Activated T-cell treated with anti-CD3 and anti-CD28 coated beads, Interleukin-2, amount 50 U/mL, for 24 hours (primary cell): ENCODE measurements at places on chromosomes 5 and 9.

- no peaks in the 10 kb centered on the region for H3K36me3 ChIP-seq
- no peaks in the 10 kb centered on the region for H3K4me1 ChIP-seq
- H3K27ac ChIP-seq: no peak overlapping the region
- no peaks in the 10 kb centered on the region for H3K27me3 ChIP-seq
- DNase-seq: no peak
Measured at GRCh38 chr5:104859437-104859836, 1296.8 kb upstream of the NUDT12 start.

- H3K27me3 ChIP-seq: no peaks in the 10 kb centered on the region
- H3K4me3 ChIP-seq: peak overlapping the region; percentile 98
- peaks cover 34% of the 10 kb centered on the region for H3K36me3 ChIP-seq
- no peak for DNase-seq
- H3K27ac ChIP-seq: peak overlapping the region; percentile 99
- peaks cover 29% of the 10 kb centered on the region for H3K4me1 ChIP-seq
Measured at GRCh38 chr9:104748359-104749031, 1.0 kb downstream of the NIPSNAP3A start.

DNA sequence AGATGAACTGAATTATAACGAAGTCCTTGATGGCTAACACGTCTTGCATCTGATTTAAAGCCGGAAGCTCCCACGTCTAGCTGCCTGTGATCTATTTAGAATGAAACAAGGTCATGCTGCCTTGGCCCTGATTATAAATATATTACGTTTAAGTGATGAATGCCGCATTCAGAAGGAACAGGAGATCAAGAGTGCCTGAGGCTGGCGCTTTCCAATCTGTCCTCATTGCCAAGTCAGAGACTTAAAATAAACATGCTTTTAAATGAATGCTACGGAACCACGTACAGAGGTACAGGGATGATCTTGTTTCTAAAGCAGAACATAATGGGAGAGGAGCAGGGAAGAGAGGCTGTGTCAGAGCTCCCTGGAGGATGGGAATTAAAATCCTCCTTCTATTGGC, 292.8 kb downstream of the TLE1 start:
- no peaks in the 10 kb centered on the region for H3K36me3 ChIP-seq
- H3K27me3 ChIP-seq: no peaks in the 10 kb centered on the region
- H3K4me3 ChIP-seq: no peak overlapping the region
- no peak overlapping the region for H3K27ac ChIP-seq
- no peak for DNase-seq
- H3K4me1 ChIP-seq: no peaks in the 10 kb centered on the region

- H3K4me1 ChIP-seq: no peaks in the 10 kb centered on the region
- H3K4me3 ChIP-seq: no peak overlapping the region
- no peak overlapping the region for H3K27ac ChIP-seq
Measured at GRCh38 chr9:126459126-126459525, 132.5 kb downstream of the MVB12B start.

GRCh38 chr5:12013351-12013750, 109.1 kb upstream of the CTNND2 start:
- no peak overlapping the region for H3K4me3 ChIP-seq
- no peak overlapping the region for H3K27ac ChIP-seq
- H3K4me1 ChIP-seq: no peaks in the 10 kb centered on the region
- no peaks in the 10 kb centered on the region for H3K27me3 ChIP-seq

- H3K4me3 ChIP-seq: no peak overlapping the region
- no peaks in the 10 kb centered on the region for H3K36me3 ChIP-seq
- peaks cover 34% of the 10 kb centered on the region for H3K4me1 ChIP-seq
- no peak for DNase-seq
- no peak overlapping the region for H3K27ac ChIP-seq
- no peaks in the 10 kb centered on the region for H3K27me3 ChIP-seq
Measured at GRCh38 chr9:4603830-4604229, 58.3 kb upstream of the PLPP6 start.

DNA sequence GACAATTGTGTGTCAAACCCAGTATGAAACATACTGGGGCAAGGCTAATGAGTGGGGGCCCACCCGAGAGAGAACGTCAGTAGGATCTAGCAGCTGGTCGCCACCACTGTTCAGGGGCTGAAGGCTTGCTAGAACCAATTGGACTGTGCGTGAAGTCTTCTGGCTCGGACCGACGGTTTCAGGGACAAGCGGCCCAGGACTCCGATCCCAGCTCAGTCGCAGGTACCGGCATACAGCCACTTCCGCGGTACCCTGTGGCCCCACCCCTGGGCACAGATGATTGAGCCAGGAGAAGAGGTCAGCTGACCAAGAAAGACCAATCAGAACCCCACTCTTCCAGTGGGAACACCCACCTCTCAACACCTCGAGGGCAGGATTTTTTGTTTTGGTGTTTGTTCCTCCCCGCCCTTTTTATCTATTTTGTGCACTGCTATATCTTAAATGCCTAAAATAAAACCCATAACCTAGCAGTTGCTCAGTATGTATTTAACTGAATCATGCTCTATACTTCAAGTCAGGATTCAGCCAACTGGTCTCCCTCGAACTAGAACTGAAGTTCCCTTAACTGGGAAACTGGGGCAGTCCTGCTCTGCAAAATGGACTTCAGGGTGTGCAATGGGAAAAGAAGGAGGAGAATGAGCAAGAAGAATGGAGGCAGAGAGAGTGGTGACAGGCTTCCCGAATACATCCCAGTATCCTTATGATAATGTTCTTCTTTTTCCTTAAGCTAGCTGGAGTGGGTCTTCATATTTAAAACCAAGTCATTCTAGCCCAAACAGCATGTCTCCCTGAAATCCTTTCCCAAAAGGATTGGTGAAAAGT, 21.1 kb upstream of the CPEB4 start:
- H3K4me1 ChIP-seq: no peaks in the 10 kb centered on the region
- H3K36me3 ChIP-seq: no peaks in the 10 kb centered on the region
- H3K27ac ChIP-seq: no peak overlapping the region
- DNase-seq: no peak
- no peak overlapping the region for H3K4me3 ChIP-seq
